Peyer's patch (tissue), 4 donors: ENCODE measurements at places on chromosomes 7 and 10. TPM values are rescaled to one million over a fixed set of nuclear protein-coding genes. Genes with fewer than 3 reads are reported as not detected.

- DNase-seq, result no peak
- no peak overlapping the region for H3K27ac ChIP-seq
- H3K4me3 ChIP-seq, result no peak overlapping the region
- H3K4me1 ChIP-seq, result no peaks in the 10 kb centered on the region
- no peaks in the 10 kb centered on the region for H3K27me3 ChIP-seq
Observed at GRCh38 chr7:5139998-5140397, 50.0 kb upstream of the WIPI2 start.

DNA sequence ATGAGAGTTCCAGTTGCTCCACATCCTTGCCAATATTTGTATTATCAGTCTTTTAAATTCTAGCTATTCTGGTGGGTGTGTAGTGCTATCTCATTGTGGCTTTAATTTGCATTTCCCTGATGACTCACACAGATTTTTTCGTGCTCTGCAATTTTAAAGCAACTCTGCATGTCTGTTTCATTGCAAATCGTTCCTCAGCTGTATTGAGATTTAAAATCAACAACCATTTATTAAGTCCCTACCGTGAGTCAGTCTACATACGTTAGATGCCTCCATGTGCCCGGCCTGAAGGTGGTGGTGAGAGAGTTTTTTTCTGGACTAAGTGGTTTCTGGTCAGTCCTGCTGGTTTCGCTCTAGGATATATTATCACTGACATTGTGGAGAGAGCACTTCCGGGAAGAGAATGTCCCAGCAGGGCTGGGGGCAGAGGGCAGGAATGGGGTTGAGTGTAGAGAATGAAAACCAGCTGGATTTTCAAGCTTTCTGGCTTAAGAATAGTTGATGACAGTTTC, 8.4 kb upstream of the HYCC1 start:
- no peaks in the 10 kb centered on the region for H3K27me3 ChIP-seq
- no peak overlapping the region for H3K4me3 ChIP-seq
- no peak for DNase-seq
- no peaks in the 10 kb centered on the region for H3K4me1 ChIP-seq
- no peaks in the 10 kb centered on the region for H3K36me3 ChIP-seq

GRCh38 chr10:71161425-71161824, 50.9 kb upstream of the UNC5B start:
- H3K36me3 ChIP-seq, result no peaks in the 10 kb centered on the region
- H3K4me3 ChIP-seq, result no peak overlapping the region
- no peaks in the 10 kb centered on the region for H3K4me1 ChIP-seq
- no peaks in the 10 kb centered on the region for H3K27me3 ChIP-seq
- H3K27ac ChIP-seq, result no peak overlapping the region

The PLCE1 gene
- total RNA-seq, result 42.9 TPM

- DNase-seq, result no peak
- no peaks in the 10 kb centered on the region for H3K27me3 ChIP-seq
- no peak overlapping the region for H3K4me3 ChIP-seq
- no peak overlapping the region for H3K27ac ChIP-seq
Observed at GRCh38 chr10:2948127-2948854, 119.1 kb upstream of the PFKP start.
